ENCODE measurements at places on chromosomes 12 and 14.

GRCh38 chr14:98966016-98966415, 306.0 kb downstream of the BCL11B start:
- DNase-seq, result no peak

DNA sequence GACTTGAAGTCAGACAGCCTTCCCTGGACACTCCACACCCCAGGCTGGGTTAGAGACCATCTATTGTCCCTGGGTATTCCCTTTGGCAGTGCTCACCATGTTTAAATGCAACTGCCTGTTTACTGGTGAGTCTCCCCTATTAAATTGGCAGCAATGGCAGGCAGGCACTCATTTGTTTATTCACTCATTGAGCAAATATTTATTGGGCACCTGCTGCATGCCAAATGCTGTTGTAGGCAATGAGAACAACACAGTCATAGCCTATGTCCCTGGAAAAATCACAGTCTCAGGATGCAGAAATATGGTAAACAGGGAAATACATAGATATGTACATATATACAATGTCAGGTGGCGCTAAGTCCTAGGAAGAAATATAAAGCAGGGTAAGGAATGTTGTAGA, 212.8 kb downstream of the SUDS3 start:
- DNase-seq, result no peak

- DNase-seq, result peak; percentile 36
Observed at GRCh38 chr12:80419644-80420043, 24.4 kb upstream of the PTPRQ start.

- no peak for DNase-seq
Observed at GRCh38 chr12:2550561-2551411, 244.0 kb upstream of the FKBP4 start.
